ENCODE measurements at places on chromosomes 3 and 15.

DNA sequence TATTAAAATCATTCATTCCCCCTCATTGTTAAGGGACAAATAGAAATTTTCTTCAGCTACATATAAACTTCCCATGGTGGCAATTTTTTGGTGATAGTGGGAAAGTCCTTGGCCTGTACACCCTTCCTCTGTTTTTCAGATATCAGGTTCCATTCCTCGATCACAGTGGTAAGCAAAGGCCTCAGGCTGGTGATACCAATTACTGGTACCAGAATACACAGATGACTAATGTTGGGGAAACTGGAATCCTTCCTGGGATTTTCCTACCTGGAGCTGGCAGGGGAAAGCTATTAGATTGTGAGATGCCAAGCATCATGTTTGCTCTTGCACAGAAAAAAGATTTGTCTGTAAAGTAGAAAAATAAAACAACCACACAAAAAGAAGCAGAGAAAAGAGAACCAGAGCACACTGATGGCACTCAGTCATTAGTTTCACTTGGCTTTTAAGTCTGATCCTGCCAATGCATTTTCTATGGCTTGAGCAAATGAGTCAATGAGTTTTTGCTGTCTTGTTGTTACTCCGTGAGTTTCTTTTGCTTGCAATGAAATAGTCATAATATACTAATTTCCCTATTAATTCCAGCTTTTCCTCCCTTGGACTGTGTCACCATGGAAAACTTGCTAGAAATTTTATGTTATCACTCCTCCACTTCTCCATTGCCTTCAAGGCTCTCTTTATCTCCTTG, 795.0 kb downstream of the ROBO1 start:
- no peak for DNase-seq

- DNase-seq = no peak
Measured at GRCh38 chr3:107085261-107085660, 292.0 kb upstream of the CCDC54 start.

DNA sequence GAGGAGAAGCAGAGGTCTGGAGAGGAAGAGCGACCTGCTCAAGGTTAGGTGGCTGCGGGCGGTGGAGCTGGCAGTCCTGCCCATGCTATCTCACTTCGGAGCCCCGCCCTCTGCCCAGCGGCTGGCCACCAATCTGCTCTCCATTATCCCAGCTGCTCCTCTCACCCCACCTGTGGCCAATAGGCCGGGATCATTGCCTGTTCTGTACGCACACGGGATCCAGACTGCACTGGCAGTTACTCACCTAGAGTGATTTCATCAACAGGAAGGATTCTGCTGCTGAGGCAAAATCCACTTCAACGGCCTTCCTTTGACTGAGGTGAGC, 100.6 kb downstream of the TLE3 start:
- DNase-seq = no peak

DNA sequence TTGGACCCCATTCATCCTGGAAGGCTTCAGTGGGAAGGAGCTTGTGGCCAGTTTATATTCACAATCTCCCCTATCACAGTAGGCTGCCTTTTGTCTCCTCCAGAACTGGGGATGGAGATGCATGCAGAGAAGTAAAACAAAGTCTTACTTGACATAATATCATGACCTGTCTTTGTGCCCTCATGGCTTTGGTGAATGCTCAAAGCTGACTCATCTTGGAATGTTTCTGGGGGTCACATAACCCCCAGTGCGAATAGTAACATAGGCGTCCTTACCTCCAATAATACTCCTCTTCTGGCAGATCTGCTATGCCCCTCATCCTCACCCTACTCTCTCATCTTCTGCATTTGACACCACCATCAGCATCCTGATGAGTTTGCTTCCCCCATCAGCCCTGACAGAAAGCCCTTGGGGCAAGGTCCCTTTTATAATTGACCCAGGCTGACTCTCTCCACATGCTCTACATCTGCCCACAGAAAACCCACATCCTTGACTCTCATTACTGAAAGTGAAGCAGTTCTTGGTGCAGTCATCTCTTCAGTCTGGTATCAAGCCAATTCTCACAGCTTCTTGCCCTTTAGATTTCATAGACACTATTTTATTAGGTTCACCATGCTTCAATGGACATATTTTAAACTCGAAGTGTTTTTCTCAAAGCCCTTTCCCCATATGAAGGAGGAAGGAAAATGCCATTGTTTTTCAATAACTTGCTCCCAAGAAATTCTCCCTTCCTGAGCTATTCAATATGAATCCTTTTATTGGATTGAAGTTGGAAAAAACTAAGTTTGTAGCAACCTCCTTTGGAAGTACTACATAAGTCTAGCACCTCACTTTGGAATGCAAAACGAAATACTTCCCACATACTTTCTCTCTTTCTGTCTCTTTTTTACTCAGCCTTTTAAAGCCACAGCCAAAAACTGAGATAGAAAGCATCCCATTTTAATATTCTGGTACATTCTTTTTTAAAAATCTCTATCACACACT, 36.6 kb downstream of the OSTN start:
- DNase-seq = no peak

GRCh38 chr3:120100711-120101110, 6.5 kb upstream of the GSK3B start:
- DNase-seq = no peak

DNA sequence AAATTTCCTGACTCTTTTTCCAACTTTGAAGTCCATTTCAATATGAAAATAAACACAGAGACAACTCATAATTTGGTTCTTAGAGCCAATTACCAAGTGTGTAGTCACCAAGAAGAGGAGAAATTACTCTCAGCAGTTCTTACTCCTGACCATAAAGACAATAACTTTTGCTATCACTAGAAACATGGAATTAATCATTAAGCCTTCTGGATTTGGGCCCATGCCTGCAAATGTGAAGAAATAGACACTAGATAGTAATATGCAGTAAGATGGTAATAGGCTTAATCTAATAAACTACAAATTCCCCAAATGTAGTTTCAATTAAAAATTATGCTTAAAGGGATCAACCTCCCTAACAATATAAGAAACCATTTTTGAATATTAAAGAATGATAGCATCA, 185.1 kb upstream of the AGTR1 start:
- no peak for DNase-seq

DNA sequence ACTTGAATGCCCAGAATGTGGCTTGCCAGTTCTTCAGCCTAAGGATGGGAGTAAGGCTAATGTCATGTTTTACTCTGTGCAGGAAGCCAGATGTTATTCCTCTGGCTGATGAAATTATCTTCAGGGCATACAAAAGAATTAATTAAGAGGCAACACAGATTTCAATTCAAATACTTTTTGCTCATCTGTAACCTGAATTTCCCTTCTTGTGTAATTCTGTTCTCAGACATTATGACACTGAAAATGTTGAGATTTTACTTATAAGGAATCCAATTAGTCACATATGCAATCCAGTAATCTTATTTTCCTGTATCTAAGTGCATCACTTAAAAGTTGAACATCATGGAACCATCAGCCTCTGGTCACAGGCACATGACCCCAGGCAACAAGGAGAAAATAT, 136.5 kb downstream of the CPNE4 start:
- DNase-seq = no peak

DNA sequence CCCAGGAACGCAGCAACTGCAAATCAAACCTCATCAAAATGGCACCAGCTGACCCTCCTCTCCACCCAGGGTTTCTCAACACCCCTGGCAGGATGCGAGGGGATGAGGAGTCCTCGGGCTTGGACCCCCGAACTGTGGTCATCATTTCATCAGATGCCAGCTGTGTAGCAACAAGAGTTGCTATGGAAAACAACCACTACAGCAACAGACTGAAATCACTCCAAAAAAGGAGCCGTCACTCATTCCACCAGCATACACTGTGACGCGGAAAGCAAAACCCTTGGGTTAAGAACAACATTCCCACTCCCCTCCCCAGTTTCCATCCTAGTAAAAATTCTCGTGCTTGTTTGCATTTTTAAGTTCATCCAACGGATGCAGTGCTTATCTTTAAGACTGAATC, 40.1 kb downstream of the VGLL4 start:
- peak; percentile 44 for DNase-seq

DNA sequence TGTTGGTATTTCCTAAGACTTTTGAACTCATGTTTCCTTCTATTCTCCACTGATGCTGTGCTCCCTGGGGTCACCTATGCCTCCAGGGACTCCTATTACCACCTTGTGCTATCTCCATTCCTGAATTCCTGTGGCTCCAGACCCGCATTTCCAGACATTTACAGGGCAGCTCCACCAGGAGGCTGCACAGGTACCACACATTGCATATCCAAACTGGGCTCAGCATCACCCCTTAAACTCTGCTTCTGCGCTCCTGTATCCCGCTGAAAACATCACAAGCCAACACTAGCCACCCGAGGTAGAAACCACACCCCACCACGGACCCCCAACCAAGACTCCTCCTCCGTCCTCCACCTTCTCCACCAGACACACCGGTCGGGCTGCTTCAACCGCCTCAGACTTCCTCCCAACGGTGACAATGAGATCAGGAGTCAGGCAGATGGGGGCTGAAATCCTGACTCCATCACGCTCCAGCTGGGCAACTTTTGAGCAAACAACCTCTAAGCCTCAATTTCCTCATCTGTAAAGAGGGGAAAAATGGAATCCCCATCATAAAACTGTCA, 10.4 kb downstream of the TNK2 start:
- peak; percentile 79 for DNase-seq

DNA sequence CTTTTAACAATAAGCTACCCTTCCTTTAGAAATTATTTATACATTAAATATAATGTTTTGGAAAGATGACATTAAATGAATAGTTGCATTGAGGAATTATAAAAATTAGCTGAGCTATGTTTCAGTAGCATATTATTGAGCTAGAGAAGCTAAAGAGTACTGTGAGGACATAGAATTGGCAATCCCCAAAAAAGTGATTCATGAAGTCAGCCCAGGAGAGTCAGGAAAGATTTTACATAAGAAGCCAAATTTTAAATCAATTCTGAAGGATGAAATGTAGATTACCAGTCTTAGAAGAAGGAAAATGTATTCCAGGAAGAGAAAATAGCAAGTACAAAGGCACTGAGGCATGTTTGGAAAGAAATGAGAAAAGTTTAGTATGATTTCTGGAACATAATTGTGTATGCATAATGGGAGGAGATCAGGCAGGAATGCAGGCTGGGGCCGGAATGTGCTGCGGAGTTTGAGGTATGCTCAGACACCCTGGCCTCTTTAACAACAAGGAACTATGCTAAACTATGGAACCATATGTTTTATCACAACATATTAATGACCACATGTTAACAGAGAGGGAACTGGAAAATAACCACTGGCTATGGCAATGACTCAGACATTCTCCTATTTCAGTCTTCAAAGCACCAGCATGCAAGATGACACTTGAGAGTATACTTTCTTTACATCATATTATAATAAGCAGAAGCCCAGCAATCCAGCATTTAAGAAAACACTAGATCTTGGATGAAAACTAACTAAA, 103.3 kb upstream of the COL8A1 start:
- DNase-seq = no peak

- DNase-seq = no peak
Measured at GRCh38 chr15:28985691-28986090, 99.9 kb downstream of the APBA2 start.

DNA sequence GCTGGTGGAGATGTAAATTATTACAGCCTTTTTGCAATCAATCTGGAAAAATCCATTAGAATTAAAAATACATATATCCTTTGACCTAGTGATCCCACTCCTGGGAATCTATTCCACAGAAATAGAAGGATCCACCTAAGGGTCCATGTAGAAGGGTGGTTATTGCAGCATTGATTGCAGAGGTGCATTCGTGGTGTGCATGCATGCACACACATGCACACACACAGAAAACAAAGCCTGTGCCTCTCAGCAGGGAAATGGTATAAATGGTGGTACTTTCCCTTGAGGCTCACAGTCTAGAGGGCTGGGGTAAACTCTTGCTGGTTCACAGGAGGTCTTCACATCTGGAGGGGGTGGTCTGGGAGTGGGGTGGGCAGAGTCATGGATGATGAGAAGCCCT, 19.4 kb upstream of the ADPGK start:
- DNase-seq = no peak

DNA sequence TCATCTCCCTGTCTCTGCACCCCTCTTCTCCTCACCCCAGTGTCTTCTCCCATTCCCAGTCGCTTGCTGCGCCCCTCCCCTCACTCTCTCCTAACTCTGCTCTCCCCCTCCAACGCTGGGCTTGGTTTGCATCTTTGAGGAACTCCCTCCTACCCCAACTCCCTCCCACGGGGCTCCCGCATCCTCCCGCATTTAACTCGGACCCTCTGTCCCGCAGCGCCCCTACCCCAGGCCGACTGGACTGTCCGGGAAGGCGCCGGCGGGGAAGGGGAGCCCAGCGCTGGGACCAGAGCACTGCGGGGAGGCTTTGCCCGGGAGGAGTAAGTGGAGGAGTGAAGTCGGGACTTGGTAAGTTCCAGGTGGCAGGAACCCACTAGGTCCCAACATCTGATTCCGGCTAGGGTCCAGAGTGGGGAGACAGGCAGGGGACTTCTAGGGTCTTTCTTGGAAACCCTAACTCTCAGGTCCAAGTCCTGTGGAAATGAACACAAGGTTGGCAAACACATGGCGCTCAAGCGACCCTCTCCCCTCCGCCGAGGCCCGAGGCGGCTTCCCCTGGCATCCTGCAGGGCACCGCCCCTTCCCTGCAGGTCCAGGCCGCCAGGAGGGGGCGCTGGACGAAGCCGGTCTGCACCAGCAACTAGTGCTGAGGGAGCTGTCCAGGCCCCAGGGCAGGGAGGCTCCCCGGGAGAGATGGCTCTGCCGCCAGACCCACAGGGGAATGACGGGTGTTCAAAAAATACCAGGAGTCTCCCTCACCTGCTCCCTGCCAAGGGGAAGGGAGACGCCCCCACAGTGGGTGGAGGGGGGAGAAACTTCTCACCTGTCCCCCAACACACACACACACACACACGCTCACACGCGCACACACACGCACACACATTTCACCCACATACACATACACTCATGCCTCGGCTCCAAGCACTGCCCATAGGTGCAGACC, 53.2 kb downstream of the LHFPL4 start:
- DNase-seq = peak; percentile 90

DNA sequence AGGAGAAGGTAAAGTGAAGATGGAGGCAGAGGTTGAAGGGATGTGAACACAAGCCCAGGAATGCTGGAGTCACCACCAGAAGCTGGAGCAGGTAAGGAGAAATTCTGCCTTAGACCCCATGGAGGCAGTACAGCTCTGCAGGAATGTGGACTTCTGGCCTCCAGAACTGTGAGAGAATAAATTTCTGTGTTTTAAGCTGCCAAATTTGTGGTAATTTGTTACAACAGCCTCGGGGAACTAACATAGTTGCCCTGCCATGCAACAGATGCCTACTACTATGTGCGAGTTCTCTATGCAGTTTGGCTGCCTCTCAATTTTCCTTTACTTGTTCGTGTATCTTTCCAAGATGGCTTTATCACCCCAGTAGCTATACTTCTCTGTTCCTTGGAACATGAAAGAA, 394.1 kb downstream of the TUSC7 start:
- no peak for DNase-seq
